ENCODE measurements at places on chromosomes 4 and X.

DNA sequence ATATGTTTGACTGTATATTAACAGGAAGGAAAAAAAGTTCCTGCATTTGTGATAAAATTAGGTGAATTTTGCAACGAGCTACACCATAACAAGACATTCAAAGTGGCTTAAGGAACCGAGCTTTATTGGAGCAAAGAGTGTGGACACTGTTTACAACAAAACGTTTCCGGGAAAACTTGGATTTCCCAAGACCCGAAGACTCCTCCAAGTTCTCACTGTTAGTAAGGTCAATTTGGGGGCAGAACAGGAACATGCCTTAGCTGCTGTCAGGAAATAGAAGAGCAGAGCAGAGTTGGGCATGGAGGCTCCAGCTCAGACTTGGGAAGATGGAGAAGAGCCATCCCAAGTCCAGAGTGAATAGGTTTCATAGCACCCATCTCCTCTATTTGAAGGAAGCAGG is 16.5 kb downstream of the ADH6 start:
- no peak for DNase-seq

DNA sequence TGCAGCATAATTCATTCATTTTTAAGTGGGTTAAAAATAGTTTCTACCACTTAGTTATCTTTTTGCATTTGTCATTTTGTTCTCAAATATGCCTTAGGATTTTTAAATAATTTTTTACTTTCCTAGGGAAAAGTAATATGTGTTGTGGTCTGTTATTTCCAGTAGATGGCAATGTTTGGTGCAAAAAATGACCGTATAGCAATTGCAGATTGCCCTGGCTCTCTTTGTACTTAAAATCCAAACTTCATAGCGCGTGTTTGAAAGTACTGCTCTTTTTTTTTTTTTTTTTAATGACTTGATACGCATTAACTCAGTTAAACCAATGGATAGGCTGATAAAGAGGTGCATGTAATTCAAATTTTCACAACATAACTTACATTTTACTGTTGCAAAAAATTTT is 74.4 kb upstream of the RBMX start:
- DNase-seq = peak; percentile 11

DNA sequence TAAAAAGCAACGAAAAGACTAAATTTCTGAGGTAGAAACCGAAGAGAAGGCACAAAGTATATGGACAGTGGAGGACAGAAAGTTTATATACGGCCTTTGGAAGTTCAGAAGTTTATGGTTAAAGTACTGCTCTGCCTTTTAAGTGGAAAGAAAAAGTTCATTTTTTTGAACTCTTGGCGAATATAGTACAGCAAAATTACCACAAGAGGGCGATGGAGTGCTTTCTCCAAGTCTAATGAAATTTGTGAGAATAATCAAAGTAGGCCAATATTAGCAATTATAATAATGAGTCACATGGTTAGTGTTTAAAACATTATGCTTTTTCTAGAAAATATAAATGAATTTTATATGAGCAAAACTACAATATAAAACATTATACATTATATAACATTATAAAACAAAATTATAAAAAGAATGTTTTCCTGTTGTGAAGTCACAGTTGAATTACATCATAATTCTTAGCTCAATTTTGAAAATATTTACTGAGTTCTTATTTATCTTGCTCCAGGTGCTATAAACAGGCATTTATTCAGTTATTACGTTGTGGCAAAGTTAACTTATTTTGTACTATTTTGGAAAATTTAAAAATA is 136.2 kb upstream of the BMPR1B start:
- DNase-seq = no peak

DNA sequence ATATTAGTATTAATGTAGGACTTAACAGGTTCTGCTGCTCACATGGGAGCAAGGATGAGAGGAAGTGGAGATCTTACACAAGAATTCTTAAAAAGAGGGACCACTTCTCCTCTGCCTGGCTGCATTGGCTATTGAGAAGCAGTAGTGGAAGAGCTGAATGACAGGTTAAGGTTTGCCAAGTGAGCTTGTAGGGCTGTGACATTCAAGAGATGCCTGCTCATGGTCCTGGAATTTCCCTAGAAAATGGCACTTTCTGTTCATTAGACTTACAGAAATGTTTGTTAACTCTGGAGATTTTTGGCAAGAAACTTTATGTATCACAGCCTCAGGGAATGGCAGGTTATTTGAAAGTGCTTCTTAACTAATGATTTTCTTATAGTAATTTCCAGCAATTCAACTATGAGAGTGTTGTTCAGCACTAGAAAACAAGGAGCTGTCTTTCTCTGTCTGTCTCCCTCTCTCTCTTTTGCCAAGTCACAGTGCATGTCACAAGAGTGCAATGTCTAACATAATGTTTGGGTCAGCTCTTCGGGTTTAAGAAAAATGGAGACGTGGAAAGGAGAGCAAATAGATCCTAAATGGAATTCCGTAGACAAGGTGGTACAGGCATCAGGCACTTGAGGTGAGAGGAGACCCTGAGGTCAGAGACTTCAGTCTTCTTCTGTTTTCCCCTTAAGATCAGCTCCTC is 8.3 kb upstream of the NAP1L5 start:
- DNase-seq = peak; percentile 17

DNA sequence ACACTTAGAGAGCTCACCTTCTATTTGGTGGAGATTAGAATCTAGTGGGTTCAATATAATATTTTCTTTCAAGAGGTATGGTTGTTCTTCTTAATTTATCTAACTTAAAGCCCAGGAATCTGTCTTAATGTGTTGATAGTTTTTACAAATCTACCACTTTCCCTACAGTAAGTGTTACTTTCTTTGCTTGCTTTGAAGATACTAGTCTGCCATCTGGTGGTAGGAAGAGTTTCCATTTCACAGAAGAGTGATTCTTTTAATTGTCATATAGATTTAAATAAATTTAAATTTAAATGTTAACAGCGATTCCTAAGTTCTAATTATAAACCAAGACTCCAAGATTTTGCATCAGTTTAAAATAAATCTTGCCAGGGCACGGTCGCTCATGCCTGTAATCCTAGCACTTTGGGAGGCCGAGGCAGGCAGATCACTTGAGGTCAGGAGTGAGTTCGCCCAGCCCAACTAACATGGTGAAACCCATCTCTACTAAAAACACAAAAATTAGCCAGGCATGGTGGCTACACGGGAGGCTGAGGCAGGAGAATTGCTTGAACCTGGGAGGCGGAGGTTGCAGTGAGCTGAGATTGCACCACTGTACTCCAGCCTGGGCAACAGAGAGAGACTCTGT is 43.5 kb downstream of the NUDT9 start:
- DNase-seq = peak; percentile 45

- DNase-seq = no peak
These were observed 177.3 kb upstream of the NOCT start for GRCh38 chr4:138838251-138838650.

GRCh38 chr4:16169490-16169889 is 56.8 kb downstream of the TAPT1 start:
- DNase-seq = no peak

- no peak for DNase-seq
These were observed 22.1 kb downstream of the SH3RF1 start for GRCh38 chr4:169248645-169249044.
